ENCODE measurements at places on chromosomes 7 and 10.

DNA sequence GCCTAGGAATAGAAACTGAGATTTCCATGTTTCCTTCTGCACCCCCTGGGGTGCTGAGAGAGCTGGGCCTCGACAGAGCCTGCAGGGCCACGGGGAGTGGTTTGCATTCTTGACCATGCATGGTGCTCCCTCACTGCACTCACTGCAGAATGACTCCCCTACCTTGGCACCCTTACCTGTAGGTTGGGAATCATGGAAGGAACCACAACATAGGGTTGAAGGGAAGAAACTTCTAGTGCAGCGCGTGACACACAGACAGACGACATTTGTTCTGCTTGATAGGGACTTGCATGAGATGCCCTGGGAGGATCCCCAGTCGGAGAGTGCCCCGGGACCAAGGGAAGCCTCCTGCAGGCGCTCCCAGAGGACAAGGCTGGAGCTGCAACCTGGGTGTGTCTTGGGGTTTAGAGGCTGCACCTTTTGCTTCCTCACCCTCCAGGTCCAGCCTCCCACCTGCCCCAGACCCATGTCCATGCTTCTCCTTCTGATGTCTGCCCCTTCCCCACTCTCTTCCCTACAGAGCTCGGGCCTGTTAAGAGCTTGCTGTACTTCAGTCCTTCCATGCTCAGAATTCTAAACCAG lies 245.2 kb downstream of the ABCA13 start:
- DNase-seq, result no peak

DNA sequence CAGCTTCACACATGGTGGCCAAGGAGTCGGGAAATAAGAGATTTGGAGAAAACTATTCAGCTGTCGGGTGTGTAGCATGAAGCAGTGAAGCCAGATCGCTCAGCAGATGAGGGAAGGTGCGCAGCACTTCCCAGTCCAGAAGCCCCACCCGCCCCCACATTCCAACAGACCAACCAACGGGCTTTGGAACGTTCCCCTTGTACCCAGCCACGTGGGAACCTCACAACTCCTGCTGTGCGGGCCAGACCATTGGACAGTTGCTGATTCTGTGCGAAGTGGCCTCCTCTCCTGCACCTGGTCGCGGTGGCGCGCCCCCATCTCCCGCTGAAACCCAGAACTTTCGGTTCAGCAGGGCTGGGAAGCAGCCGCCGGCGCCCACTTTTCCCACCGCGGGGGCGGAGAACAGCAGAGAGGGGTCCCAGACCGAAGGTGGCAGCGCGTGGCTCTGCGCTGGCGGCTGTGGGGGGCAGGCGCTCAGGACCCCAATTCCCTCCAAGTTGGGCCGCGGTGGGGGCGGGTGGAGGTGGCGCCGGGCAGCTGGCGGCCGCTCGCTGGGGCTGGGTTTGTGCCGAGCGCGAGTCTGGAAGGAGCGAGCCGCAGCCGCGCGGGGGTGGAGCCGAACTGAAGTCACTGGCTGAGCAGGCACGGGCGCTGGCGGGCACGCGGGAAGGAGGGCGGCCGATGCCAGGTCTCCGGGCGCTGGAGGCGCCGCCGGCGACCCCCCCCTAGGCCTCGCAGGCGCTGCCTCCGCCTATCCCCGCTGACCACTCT lies 1301.5 kb upstream of the SORCS1 start:
- DNase-seq, result no peak

- DNase-seq, result no peak
Observed at GRCh38 chr7:55996856-55997500, 32.6 kb downstream of the NIPSNAP2 start.

GRCh38 chr7:47254081-47254977 lies 327.6 kb downstream of the TNS3 start:
- DNase-seq, result no peak

DNA sequence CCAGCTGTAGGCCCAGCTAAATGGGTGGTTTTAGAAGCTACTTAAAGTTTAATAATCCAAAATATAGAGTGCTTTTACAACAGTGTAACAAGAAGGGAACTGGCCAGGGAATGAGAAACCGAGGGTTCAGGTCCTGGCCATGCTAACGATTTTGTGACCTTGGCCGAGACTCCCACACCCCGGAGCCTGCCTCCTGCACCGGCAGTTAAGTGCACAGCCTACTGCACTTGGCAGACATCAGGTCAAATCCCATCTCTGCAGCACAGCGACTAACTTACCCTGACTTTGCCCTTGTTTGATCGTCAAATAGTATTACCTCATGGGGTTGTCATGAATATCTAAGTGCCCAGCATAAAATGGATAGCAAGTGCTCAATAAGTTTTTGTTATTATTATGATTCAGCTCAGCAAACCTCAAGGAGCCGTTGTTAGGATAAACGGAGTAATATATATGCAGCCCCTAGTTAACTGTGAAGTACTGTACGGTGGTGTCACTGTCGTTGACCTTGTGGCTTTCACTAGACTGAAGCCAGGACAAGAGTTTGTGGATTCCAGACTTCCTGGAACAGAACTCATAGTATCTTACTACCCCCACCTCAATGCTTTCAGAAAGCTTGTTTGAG lies 35.5 kb downstream of the LYZL1 start:
- DNase-seq, result no peak

GRCh38 chr7:79063019-79063698 lies 390.3 kb downstream of the MAGI2 start:
- DNase-seq, result no peak

GRCh38 chr10:89262086-89263051 lies 10.8 kb upstream of the LIPA start:
- DNase-seq, result no peak
